Common myeloid progenitor, CD34-positive (primary cell): ENCODE measurements at places on chromosomes 6 and 20.

DNA sequence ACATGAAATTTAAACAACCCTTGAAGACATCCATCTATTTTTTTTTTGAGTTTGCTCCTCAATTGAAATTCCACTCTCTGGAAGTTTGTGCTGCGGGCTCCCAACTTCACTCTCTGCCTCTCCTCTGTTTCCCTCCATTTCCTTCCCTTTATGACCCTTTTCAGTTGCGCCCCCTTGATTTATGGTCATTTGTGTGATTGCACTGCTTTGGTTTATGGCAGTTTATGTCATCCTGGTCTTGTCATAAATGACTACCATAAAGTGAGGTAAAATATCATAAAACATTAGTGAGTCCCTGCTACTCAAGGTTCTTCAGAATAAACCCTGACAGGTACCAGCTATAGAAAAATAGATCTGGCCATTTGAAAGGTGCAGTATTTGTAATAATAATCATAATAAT, 348.3 kb upstream of the ZFP64 start:
- no peak for DNase-seq

DNA sequence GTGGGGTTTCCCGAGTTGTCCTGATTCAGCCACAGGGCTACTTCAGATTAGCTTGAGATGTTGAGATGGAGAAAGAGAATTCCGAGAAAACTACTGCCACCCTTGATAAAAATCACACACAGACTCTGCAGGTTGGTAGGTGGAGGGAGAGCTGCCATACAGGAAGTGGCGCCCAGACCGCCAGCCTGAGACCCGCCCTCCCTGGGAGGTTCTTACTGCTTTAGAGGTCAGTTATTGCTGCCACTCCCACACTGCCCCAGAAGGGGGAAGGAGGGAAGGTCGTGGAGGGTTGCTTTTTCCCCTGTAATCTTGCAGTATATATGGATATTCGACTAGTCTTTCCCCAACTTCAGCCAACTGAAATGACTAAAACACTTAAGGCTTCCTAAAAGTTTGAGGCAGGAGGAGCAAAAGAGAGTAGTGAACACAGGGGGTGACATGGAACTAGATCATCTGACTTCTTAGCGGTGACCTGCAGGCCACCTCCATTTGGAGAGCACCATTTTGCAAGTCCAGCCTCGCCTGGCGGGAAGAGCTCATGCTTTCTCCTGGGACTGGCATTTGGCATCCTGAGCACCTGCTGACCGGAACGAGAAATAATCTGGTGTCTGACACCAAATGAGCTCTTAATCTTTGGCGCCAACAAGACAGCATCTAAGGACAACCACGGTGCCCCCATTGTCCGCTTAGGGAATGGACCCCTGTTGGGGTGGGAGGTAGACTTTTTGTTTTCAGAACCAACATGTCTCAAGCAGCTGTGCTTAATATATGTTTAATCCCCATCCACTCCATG, 35.7 kb upstream of the SLC22A1 start:
- DNase-seq, result no peak

GRCh38 chr20:25065625-25066338, 7.8 kb upstream of the ACSS1 start:
- peak; percentile 73 for DNase-seq

- no peak for DNase-seq
Measured at GRCh38 chr6:42138630-42139619, 3.5 kb downstream of the C6orf132 start.

DNA sequence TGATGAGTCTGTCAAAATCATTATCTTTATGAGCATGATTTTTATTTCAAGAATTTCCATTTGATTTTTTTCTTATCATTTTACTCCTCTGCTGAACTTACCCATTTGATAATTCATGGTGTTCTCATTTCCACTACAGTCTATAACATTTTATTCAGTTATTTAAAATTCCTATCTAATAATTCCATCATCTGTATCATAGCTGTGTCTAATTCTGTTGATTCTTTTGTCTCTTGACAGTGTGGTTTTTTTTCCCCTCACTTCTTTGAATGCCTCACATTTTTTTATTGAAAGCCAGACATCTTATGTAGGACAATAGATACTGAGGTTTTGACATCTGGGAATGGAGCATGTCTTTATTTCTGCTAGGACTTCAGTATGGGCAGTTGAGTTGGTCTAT, 16.5 kb upstream of the APCDD1L start:
- DNase-seq, result no peak

DNA sequence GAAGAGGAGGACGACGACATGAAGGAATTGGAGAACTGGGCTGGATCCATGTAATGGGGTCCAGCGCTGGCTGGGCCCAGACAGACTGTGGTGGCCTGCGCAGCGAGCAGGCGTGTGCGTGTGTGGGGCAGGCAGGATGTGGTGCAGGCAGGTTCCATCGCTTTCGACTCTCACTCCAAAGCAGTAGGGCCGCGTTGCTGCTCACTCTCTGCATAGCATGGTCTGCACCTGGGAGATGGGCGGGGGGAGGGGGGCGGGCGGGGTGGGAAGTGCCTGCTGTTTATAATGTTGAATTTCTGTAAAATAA, 42.3 kb downstream of the CHMP4B start:
- no peak for DNase-seq

DNA sequence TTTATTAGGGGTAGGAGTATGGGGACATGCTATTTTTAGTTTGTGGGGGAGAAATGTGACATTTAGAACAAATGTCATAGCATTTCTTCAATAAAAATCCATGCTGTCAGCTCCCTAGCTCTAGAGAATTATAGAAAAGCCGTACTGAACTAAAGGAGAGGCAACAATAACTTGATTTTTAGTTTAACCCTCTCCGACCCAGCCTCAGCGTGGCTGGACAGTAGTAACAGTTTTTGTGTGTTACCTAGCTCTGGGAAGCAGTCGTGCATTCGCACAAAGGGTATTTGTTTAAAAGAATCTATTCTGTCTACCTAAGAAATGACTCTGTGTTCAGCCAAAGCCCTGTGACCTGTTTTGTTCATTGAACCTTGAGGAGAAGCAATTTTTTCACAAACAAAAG, 442.4 kb upstream of the SOX4 start:
- no peak for DNase-seq

DNA sequence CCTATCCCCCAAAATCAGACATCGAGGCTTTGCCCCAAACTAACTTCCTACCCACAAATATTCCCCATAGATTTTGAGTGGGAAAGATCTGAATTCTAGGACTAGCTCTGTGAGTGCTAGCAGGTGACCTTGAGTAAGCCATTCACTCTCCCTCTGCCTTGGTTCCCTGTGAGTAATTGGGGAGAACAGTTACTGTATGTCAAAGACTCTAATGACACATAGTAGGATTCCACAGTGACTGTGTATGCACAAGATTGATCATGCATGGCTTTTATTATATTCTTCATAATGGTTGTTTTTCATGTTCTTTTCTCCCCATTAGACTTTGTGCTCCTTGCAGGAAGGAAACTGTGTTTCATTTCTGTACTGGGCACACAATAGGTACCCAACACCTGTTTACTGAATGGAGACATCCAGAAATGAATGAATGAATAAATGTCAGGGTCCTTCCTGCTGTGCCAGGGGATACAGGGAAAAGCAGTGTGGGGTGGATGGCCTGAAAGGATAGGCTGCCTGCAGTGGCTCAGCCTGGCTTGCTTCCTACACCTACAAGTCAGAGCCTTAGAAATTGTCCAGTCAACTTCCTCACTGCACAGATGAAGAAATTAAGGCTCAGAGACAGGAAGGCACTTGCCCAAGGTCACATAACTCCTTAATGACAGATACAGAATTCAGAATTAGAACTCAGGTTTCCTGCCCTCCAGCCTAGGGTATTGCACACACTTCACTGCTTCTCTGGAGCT, 901 bp upstream of the TMEM151B start:
- DNase-seq, result no peak

DNA sequence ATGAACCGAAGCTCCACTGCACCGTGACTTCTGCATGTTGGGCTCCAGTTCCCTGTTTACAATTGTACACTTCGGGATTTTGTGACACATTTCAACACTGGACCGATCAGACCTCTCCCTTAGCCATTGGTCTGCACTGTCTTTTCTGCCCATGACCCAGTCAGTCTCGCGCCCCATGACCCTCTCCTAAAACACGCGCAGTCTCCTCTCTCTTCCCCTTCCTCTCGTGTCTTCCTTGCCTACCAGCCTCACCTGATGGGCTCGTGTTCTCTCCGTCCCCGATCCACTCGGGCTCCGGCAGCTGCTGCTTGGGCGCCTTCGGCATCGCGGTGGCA, 535 bp upstream of the ABCF1 start:
- no peak for DNase-seq

GRCh38 chr20:56247954-56248782, at the start of gene MC3R:
Gene MC3R, plus strand, starts transcription at chr20:56248732. Its CDS starts 112 bp downstream, at chr20:56248844.
- DNase-seq, result peak; percentile 44

DNA sequence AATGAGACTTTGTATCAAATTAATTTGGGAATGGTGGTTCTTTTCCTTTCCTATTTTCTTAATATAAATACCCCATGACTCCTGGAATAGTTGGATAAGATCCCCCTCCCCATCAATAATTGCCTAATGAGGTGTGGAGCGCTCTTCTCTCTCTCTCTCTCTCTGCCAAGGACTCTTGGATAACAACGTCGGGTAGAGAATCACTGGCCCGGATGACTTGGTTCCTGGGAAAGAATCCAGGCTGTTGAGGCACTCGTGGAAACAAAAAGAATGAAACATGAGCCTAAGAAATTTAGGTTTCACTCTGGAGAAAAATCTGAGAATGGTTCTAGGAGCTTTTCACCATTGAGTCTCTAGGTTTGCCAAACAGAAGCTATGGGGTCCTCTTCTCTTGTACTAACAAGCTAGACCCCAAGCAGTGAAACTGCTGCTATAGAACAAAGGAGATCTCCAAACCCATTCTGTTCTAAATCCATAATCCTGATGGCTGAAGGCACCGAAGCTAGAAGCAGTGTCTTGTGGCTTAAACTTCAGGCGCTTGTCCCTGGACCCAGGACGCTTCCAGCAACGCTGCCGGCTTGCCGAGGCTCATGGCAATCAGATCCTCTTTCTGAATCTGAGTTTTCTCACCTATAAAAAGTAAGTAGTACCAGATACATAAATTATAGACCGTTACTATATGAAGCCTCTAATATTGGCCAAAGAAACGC, 241.6 kb upstream of the BTBD3 start:
- no peak for DNase-seq

GRCh38 chr20:58667975-58668374, 16.9 kb downstream of the STX16 start:
- DNase-seq, result no peak

GRCh38 chr20:41081276-41081814, 52.7 kb downstream of the TOP1 start:
- DNase-seq, result no peak

GRCh38 chr6:13099771-13100170, 228.6 kb downstream of the TBC1D7 start:
- DNase-seq, result no peak

- peak; percentile 67 for DNase-seq
Measured at GRCh38 chr6:33430334-33430733, 10.5 kb downstream of the SYNGAP1 start.

DNA sequence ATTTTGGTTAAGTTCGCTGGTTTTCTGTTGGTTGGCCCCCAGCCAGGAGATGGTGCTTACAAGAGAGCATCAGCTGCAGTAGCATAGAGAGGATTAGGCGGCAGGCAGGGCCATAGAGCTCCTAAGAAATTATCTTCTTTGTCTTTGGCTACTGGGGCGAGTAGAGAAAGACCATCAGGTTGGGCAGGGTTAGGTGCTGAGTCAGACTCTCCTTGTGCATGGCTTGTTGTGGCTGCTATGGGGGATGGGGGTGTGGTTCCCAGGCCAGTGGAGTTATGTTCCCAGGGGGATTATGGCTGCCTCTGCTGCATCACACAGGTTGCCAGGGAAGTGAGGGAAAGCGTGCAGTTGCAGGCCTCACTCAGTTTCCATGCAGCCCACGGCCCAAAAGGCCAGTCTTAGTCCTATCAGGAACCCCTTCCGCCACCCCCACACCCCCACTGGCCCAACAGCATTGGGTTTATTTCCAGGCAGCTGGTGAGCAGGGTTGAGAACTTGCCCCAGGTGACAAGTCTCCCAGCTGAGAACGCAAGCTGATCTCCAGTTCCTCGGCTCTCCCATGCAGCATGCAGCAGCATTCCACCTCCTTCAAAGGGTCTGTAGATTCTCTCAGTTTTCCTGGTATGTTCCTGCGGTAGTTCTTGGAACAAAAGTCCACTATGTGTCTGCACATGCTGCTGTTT, 243.7 kb downstream of the UTRN start:
- no peak for DNase-seq

GRCh38 chr6:135667691-135668455, 170.3 kb upstream of the AHI1 start:
- DNase-seq, result no peak

DNA sequence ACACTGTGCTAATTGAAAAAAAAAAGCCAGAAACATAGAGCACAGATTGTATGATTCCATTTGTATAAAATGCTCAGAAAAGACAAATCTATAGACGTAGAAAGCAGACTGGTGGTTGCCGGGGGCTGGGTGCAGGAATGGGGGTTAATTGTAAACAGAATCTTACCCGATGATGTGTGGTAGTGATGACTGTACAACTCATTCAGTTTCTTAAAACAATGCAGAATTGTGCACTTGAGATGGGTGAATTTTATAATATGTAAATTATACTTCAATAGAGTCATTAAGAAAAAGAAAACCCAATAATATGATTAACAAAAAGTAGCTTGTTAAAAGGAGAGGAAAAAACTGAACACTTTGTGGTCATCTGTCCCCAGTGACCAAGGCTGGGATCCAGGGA, 3.7 kb upstream of the MYLK4 start:
- DNase-seq, result no peak

DNA sequence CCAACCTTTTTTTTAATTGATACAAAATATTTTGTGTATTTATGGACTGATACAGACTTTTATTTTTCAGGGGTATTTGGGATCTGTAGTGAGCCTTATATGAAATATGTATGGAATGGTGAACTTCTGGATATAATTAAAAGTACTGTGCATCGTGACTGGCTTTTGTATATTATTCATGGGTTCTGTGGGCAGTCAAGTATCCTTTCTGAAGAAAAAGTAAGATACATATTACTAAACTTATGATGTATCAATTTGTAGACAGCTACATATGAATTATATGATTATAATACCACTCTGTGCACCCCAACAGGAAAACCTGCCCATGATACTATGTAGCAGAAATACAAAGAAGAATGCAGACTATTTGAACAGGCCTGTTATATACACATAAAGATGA, 47.2 kb downstream of the FIG4 start:
- DNase-seq, result no peak

DNA sequence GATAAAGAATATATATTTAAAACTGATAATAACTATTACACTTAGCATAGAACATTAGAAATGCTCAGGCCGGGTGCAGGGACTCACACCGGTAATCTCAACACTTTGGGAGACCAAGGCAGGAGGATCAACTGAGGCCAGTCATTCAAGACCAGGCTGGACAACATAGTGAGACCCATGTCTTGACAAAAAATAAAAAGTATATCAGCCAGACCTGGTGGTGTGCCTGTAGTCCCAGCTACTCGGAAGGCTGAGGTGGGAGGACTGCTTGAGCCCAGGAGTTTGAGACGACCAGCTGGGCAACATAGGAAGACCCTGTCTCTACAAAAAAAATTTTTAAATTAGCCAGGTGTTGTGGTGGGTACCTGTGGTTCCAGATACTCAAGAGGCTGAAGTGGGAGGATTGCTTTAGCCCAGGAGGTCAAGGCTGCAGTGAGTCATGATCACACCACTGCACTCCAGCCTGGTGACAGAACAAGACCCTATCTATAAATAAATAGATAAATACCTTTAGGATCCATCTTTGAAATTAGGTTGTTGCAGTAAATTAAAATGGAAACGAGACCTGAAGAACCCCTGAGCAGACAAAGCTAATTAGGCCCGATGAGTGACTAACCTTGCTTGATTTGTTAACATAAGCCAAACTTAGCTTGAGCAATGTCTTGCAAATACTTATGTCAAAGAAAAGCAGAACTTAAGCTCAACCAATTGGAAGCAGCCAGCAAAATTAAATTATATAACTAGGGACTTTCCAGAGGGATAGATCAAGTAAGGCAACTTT, 75.8 kb upstream of the E2F3 start:
- DNase-seq, result peak; percentile 93
